D341Med (cell line): ENCODE measurements at places on chromosomes 12 and 14.
A peak's percentile ranks its signal among the peaks of the same experiment; 100 is the strongest.

DNA sequence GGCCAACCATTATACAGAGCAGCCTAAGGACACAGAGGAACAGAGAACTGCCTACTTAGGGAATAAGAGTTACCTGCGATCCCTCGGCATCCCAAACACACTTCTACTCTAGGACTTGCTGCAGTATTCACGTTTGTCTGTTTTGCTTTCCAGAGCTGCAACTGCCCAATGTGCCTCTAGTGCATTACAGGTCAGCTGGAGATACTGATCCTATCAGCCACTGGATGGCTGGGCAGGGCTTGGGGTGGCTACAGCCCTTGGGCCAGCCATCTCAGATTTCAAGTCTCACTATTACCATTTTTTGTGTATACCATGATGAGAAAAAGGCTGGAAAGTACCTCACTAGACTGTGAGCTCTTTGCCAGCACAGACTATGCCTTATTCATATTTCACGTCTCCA is 4.6 kb downstream of the ARF3 start:
- no peak for DNase-seq

GRCh38 chr12:13125996-13126395 is 22.5 kb upstream of the GSG1 start:
- no peak for DNase-seq

DNA sequence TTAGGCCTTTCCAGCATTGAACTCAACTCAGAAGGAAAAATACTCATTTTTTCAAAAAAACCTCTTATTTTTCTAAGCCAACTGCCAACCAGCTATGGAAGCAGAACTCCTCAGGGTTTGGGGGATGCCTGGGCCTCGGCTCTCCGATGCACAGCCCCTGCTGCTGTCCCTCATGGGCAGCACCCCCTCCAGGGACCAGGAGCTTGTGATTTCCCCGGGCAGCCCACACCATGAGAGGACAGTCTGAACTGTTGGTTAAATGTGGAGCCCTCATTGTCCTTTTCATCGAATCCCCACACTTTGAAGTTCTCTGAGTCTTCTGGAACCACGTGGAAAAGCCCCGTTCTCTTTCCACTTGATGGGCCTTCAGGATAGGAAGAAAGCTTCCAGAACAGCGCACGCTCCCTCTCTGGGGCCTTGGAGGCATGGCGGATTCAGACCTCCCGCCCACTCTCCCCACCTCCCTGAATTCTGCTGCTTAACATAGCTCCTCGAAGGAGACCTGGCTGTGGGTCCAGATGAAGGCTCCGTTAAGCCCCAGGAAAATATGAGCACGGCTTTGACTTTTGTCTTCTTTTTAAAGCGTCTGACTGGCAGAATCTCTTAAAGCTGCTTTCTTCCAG is 156.6 kb downstream of the CALM1 start:
- no peak for DNase-seq

DNA sequence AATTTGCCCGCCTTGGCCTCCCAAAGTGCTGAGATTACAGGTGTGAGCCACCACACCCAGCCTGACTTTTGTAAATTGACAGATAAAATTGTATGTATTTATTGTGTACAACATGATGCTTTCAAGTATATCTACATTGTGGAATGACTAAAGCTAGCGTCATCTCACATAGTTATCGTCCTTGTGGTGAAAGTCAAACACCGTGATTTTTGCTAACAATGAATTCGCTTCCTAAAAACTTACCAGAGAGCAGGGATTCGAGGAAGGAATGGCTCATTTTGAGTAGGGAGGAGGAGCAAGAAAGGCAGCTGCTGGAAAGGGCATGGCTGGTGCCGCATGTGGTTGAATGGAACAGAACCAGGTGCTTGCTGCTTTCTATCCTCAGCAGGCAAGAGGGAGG is 85.4 kb downstream of the LGMN start:
- DNase-seq: no peak

- no peak for DNase-seq
These were observed 12.1 kb upstream of the LRTM2 start for GRCh38 chr12:1808036-1808797.

DNA sequence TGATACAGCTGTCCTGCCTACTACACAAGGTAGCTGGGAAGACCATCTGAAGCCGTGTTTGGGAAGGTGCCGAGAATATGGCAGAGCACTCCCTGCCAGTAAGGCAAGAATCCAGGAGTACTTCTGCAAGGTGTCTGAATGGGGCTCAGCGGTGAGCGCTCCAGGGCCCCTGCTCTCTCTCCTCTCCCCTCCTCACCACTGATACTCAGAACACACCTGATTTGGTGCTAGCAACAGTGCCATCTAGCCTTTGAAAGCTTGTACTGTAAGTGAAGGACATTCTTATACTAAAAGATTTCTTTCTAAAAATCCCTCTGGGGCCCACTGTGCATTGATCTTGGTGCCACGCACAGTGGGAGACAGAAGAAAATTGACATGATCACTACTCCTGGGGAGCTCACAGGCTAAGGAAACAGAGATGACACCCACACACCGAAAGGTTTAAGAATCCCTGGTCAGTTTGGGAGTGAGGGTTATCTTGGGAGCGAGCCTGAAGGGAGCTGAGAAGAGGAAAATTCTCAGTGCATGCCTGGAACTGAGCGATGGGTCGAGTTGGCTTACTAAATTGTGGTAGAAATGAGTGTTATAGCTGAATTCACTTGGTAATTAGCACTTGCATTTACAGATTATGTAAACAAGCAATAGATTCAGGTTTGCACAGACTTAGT is 216.9 kb downstream of the NTF3 start:
- peak; percentile 73 for DNase-seq

DNA sequence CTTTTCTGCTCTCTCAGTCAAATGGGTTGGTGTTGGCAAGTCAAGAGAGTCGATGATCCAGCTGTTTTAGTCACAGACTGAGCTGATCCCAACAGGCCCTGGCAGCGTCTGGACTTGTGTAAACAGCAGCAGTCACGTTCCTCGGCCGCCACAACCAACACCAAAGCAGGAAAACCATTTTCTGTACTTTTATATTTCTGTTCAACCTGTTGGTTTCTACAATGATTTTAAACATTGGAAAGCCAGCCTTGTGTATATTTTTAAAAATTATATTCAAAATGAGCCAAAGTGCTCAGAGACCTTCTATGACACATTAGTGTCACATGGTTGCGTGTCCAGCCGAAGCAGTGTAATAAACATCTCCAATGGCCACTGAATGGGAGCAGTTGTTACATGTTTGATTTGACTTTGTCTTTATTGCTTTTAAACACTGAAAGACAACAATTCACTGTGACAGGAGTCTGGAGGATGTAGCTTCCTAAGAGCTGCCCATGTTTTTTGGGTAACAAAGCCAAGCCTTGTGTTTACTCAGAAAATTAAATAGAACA is 5.9 kb upstream of the SIVA1 start:
- DNase-seq: no peak

DNA sequence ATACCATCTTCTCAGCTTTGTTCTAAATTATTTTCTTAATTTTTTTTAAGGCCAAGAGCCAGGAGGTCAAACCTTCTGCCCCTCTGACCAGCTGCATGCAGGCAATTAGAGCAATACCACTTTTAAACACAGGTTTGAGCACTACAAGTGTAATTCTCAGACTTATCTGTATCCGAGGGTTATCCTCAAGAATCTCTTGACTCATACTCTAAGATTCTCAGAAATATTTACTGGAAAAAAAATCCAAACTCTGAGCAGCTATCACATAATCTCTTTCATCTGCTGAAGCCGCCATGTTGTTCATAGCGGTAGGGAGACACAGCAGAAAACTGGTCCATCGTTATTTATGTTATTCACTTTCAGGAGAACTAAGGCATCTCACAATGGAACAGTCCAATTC is 27.4 kb upstream of the PTHLH start:
- no peak for DNase-seq

DNA sequence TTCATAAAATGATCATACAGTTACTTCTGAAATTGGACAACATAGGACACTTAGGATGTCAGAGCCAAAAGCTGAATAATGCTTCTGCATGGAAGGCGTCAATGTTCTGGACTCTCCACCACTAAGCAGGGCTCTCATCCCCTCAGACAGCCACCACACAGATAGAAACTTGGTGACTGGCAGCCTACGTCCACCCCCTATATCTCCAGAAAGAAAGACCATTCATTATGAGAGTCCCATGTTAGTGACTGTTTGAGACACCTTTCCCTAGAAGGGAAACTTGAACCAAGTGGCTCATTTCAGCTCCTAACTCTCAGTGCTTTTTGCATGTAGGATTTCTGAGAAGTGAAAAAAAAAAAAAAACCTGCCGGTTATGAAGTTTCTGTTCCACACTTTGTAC is 251.0 kb upstream of the FKBP4 start:
- DNase-seq: no peak

DNA sequence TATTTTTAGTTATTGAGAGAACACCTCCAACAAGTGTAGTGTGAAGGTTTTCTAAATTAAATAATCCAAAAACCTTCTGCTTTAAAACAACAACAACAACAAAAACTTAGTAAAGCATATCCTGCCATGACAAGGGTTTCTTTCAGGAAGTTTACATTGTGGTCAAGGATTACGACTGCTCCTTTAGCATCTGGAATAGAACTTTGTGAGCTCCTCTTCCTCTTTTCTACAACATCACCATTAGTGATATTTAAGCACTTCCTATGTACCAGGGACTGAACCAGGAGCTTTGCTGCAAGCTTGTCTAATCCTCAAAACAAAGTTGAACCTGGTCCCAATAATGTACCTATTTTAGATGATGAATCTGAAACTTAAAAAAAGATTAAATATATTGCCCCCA is 315.4 kb upstream of the KITLG start:
- no peak for DNase-seq

- no peak for DNase-seq
These were observed 27.5 kb downstream of the WIF1 start for GRCh38 chr12:65093606-65094005.

GRCh38 chr12:117098361-117099217 is 627 bp downstream of the TESC start:
- peak; percentile 55 for DNase-seq

- DNase-seq: no peak
These were observed 9.6 kb downstream of the GNS start for GRCh38 chr12:64749461-64750200.

GRCh38 chr14:65200454-65200853 is 98.1 kb upstream of the MAX start:
- DNase-seq: no peak

DNA sequence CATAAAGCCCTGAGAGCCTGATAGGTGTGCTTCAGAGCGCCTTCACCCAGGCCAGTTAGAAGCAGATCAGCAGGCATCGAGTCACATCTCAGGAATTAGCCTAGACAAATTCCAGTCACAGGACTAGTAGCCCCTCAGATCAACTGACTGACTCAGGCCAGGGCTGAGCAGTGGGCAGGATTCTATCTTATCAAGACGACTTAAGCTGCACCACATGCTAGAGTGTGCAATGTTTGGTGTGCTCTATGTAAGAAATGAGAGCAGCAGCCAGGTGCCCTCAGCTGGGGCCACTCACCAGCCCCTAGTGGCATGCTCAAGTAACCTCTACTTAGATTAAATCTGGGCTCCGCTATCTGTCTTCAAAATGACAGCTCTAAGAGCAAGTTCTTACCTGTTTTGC is 19.7 kb upstream of the NGB start:
- DNase-seq: no peak

DNA sequence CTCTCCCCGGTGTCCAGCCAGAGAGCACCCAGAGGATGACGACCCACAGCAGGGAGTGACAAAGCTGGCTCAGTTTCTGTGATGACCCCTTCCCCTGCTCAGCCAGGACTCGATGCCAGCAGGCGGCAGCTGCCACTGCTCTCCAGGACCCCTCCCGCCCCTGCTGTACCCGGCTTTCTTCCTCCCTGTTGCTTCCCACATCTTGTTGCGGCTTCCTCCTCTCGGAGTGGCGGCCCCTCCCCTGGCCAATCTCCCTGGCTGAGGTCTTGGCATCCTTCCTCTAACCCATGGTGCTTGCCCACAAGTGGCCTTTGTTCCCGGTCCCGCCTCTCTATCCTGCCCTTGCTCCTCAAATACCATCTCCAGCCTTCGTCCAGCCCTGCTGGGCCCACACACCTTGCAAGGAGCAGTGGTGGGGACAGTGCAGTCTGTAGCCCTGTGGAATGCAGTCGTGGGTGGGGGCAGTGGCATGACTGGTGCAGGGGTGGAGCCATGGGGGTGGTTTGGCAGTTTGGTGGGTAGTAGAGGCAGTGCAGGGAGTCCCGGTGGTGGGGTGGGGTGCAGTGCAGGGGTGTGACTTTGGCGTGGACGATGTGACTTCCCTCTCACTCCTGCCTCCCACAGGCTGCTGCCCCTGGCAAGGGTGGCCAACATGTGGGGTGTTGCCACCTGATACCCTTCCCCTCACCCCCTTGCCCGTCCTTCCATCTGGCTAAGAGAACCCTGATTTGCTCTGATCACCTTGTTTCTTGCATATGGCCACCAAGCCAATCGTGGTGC is 16.3 kb upstream of the BEGAIN start:
- DNase-seq: no peak

DNA sequence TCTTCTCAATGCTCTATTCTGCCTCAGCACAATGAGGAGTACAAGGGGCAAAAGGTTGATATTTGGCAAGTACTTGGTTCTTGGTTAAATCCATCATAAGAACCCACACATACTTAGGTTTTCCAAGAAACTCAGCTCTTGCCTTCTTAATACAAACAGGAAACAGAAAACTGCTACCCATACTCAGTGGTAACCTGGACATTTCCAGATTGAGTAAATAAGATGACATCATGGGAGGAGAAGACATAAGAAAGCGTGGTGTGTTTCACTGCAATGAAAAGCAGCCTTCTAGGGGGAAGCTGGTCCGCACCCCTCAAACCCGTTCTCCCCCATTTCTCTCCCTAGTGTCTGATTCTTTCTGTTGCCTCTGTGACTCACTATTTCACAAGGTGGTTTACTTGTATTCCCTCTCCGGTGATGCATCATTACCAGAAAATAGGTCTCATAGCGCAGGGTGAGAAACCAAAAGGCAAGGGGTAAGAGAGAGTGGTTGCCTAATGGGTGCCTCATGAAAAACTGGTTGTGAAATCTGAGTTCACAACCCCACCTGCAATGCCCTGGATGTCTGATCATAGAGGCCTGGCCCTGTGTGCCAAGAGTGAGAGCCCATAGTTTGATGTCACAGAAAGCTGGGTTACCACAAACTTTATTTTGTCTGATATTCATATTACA is 326.5 kb upstream of the TBX3 start:
- DNase-seq: no peak

- peak; percentile 85 for DNase-seq
These were observed 41.3 kb upstream of the EIF5 start for GRCh38 chr14:103292426-103293374.

DNA sequence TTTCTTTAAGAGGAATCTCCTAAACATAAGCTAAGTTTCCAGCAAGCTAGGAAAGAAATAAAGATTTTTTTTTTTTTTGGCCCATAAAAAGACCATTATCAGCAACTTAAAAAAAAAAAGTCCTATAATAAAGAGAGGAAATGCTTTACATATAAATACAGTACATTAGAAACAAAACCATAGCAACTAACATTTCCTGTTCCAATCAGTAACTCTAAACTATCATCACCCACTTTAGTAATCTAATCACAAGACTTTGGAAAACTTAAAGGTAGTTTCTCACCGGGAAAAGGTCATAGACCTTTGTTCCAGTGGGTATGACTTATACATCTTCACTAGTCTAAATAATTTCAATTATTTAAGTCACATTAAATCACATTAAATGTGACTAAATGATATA is 11.1 kb downstream of the SPTSSA start:
- no peak for DNase-seq
